Tibial nerve (tissue), 4 donors: ENCODE measurements at places on chromosomes 11 and 22. TPM values are rescaled to one million over a fixed set of nuclear protein-coding genes. Genes with fewer than 3 reads are reported as not detected.

Gene PDE2A
- 75.7 TPM for total RNA-seq

Gene MIAT
- total RNA-seq = 1.5 TPM

DNA sequence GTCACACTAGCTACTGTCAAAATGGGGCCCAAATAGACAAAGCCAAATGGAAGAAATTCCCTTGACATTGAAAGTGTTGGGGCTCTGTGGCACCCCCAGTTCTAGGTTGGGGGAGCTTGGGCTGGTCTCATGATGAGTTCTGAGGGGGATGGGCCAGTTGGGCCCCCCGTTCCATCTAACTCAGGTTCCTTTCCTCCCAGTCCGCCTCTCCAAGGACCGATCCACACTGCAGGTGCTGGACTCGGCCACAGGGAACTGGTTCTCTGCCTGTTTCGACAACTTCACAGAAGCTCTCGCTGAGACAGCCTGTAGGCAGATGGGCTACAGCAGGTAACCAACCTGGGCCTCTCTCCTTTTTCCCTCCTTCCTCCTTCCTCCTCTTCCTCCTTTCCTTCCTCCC lies 17.7 kb upstream of the SMIM35 start:
- no peak for DNase-seq

GRCh38 chr11:30172158-30172557 lies 58.7 kb upstream of the FSHB start:
- DNase-seq = no peak

DNA sequence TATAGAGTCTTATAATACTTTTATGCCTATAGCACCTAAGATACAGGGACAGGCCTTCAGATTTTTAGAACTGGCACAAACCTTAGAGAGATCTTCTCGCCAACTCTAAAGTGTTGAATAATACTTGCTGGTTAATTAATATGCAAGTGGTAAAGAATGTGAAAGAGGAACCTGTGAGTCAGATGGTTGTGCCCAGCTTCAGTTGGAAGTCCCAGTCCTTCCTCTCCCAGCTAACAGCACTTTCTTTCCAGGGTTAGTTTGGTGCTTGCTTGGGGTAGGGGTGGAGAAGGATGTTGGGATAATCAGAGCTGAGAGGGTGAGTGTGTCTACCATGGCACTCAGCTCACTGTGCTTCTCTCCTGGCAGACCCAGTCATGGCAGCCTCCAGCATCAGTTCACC lies 4.9 kb upstream of the TMEM132A start:
- no peak for DNase-seq

- DNase-seq = no peak
These were observed 75.9 kb downstream of the AMOTL1 start for GRCh38 chr11:94844031-94844430.

GRCh38 chr11:72634472-72635095 lies 39.6 kb downstream of the PDE2A start:
- DNase-seq = no peak

DNA sequence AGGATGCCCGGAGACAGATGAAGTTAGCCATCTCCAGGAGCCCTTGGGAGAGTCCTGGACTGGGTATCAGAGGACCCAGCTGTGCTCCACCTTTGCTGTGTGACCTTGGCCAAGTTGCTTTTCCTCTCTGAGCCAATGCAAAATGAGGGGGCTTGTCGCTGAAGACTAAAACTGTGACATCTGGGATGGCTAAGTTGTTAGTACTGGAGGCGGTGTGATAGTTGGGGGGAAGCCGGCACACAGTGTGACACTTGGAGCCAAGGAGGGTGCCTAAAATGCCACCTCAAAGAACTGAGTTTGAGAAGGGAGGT lies 481 bp downstream of the INPP5J start:
- DNase-seq = no peak

DNA sequence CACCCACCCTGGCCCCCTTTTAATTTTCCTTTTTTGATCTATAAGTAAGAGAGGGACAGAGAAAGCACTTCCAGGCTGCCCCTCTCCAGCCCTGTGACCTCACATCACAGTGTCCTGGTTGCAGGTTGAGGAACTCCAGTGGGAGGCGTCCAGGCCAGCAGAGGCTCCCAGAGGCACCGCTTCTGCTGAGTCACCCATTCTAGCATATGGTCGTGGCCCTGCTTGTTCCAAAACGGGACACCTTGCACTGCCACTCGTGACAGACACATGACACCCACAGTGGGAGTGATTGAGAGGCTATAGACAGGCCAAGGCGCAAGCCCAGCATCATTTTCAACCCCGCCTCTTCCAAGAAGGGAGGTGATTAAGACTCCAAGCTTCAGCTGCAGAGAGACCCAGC lies 16.0 kb upstream of the TMPRSS4 start:
- DNase-seq = peak; percentile 25

- DNase-seq = no peak
These were observed 20.3 kb upstream of the MALAT1 start for GRCh38 chr11:65478388-65479183.

GRCh38 chr11:106828976-106829375 lies 189.3 kb downstream of the GUCY1A2 start:
- DNase-seq = no peak

DNA sequence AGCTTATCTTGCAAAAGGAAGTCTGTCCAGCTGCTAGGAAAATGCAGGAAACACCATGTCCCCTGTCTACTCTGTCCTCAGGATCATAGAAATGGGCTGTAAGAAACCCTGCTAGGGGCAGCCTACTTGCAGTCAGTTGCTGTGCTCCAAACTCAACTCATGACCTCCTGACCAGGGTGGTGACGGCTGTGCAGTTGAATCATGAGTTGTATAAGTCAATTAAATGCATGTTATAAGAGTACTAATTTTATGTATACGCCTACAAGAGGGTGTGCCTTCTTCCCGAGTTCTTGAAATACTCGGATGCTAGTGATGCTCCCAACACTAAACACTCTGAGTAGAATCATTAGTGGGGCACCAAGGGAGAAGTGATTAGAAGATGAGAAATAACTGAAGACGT lies 776.4 kb downstream of the OPCML start:
- DNase-seq = no peak
